ENCODE measurements at places on chromosomes 1 and 21. TPM values are rescaled to one million over a fixed set of nuclear protein-coding genes. Genes with fewer than 3 reads are reported as not detected.

The FHAD1 gene
- 0.34 TPM for total RNA-seq

The SPATA1 gene
- not detected for total RNA-seq

The CCDC185 gene
- total RNA-seq: not detected

The CD101 gene
- 0.06 TPM for total RNA-seq

The FMN2 gene
- 7.5 TPM for total RNA-seq

The RXFP4 gene
- not detected for total RNA-seq

The BPNT1 gene
- total RNA-seq: 29.3 TPM
